ENCODE measurements at places on chromosomes 2 and 18.

DNA sequence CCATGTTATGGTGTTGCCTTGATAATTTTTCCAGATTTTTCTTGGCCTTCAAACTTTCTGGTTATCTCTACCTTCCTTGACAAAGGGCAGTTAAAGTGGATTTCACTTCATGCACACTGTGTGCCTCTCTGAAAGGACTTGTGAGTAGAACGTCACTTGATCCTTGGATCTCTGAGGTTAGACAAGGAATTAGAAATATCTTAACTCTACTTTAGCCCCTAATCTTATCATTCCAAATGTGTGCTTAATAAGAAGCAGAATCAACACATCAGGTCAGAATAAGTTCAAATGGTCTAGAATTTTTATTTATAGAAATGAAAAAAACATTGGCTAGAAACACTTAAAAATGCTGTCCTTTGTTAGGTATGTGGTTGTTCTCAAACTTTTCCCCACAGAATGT is 205.7 kb downstream of the TPGS2 start:
- DNase-seq = no peak

GRCh38 chr2:209577376-209578357 is 153.8 kb downstream of the MAP2 start:
- DNase-seq = peak; percentile 59

DNA sequence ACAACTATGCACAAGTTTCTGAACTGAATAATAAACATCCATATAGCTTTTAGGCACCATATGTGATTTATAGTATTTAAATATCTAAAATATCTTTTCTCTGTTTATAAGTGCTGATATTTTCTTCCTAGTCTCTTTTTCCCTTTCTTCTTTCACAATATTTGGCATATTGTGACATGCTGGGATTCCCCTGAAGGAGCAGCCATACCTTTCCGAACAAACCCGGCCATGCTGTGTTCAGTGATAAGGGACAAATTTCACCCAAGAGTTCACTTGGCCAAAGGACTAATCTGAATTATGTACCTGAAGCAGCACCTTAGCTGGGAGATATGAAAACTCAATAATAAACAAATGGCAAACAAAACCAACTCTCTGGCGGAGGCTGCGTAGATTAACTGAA is 250.8 kb downstream of the RDH14 start:
- no peak for DNase-seq

DNA sequence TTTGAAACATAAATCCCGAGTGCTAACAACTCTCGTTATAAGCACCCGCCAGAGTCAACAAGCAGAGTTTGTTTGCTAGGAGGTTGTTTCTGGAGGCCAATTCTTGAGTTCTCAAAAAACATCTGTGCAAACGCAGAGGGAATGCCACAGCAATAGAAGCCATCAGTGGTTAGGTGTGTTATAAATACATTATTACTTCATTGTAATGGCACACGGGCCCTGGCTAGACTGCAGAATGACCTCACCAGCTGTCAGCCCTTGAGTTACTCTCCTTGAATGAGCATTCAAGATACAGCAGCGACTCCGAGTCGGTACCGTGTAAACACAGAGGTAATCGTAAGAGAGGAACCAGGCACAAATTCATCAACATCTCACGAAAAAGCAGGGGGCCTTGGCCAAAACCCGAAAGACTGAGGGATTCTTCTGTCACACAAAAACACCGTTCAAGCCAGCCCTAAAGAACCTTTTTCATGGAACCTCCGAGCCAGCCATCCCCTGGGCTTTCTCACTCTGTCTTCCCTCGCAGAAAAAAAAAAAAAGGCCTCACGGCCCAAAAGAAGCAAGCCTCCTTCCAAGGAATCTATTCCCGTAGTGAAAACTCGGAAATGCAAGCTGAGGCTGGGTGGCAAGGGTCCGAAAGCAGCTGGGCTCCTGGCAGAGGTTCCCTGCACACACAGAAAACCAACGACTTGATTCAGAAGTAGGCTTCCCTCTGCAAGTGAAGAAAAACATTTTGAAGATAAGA is 133.7 kb upstream of the MEIS1 start:
- no peak for DNase-seq

DNA sequence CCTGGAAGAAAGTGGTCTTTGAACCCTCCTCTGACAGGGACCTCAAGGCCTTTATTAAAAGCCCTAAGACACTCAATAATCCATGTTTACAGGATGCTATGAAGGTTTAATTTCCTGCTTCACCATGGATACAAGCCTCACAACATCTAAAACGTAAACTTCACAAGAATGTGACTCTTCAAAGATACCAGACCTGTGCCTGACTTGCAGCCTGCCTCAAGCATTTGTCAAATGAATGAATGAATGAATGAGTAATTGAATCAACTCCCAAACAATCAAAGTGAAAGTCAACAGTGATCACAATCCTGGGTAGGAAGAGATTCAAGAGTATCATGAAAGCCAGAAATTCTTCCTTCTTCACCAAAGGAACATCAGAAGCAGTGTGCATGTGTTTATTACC is 30.4 kb downstream of the KLF7 start:
- DNase-seq = no peak

DNA sequence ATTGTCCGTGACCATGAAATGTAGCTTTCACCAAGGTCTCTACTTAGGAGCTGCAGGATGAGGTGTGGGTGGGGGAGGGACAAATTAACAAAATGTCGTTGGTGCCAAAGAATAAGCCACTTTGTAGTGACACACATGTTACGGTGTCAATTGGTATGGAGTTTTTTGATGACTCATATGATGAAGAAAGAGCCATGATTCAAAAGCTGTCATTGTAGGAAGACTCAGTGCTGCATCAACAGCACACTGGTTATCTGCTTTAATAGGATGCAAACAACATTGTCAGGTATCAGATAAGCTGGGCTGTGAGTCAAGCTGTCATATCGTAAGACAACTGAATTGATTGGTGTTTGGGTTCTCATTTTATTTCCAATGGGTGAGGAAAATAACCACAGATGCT is 36.6 kb upstream of the BOD1L2 start:
- no peak for DNase-seq

DNA sequence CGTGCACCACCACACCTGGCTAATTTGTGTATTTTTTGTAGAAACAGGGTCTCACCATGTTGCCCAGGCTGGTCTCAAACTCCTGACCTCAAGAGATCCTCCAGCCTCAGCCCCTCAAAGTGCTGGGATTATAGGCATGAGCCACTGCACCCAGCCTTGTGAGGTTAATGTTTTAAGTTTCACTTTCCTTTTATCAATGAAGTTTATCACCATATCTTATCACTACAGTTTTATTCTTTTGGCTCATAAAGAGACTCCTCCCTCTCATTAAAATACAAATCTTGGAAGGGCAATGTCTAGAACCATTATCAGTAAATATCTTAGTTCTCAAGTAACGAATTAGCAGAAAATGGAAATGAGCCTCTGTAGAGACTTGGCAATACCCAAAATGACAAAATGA is 173.8 kb downstream of the BCL11A start:
- no peak for DNase-seq

GRCh38 chr2:235493775-235494715 is at the start of gene AGAP1:
Gene AGAP1, plus strand, starts transcription at chr2:235494043.
- peak; percentile 86 for DNase-seq

- no peak for DNase-seq
These were observed 105.7 kb upstream of the MGAT5 start for GRCh38 chr2:134148172-134148571.

GRCh38 chr2:127161176-127162136 is 54.5 kb upstream of the BIN1 start:
- DNase-seq = no peak

- DNase-seq = peak; percentile 36
These were observed 542 bp downstream of the PGAP1 start for GRCh38 chr2:196925768-196926561.

DNA sequence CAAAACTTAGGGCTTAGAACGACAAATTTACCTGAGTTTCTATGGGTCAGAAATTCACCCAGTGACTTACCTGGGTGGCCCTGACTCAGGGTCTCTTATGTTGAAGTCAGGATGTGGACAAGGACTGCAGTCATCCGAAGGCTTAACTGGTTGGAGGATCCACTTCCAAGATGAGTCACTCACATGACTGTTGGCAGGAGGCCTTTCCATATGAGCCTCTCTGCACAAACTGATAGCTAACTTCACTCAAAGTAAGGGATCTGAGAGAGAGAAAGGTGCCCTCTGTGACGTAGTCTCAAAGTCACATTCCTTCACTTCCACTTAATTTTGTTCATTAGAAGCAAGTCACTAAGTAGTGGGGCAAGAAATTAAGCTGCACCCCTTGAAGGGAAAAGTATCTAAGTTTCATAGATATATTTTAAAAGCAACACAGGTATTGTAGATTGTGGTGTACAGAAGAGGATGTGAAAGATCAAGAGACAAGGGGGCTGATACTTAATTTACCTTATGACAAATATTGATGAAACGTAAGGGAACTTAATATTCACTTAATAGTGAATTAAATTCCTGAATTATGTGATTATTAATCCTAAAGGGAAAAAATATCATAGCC is 48.4 kb downstream of the TANK start:
- no peak for DNase-seq

DNA sequence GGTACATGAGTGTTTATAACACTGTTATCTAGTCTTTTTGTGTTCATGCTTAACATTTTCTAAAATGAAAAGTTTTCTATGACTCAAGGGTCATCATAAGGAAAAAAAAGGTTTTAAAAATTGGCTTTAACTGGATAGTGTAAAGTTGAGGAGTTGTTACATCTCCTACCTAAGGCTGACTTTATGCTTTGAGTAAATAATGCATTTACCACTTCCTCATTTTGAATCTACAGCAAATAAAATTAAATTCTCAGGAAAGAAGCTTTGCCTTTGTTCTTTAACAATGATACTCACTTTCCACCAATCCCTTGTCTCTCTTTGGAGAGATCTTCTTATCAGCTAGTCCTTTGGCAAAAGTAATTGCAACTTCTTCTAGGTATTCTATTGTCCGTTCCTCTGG is 29.7 kb downstream of the HADHA start:
- no peak for DNase-seq

DNA sequence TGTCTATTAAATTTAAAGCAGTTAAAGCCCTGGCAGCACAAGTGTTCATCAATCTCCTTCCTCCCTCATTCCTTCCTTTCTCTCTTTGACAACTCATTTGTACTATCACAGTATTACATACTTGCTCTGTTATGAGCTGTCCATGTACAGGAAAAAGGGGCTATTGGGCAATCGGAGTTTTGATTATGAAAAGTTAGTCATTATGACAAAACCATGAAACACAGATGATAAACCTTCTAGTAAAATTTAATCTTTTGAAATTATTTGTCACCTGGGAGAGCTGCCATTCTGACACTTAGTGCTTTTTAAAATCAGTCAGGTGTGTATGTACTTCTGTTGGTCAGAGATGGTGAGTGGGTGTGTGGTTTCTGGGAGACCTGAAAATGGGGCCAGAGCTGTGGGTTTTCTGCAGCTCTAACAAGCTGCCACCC is 39.4 kb downstream of the MAP4K4 start:
- no peak for DNase-seq

DNA sequence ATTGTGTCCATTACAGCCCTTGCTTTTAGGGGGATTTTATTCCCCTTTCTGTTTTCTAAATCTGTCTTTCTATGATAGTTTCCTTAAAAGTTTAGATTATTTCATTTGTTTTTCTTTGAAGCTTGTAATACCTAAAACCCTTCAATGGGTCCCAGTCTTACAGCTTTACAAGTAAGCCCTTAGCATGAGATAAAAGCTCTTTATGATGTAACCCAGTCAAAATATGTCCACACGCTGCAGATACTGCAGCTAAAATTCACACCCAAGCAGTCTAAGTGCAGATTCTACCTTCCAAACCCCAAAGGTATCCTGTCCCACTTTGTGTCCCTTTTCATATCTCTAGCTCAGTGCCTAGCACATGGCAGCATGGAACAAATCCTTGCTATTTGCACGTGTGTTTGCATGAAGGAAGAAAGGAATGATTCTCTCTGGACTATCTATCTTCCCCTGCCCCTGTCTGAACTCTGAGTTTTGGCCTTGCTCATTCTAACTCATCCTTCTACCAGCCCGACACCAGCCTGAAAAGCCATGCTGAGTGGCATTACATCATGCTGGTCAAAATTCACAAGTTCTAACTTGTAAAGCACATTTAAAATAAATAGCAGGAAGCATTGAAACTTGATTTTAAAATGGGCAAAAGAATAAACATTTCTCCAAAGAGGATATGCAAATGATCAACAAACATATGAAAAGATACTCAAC is 623.2 kb downstream of the IRS1 start:
- no peak for DNase-seq
